Esophagus mucosa (tissue), 1 donor: ENCODE measurements at places on chromosomes 12 and 14. TPM values are rescaled to one million over a fixed set of nuclear protein-coding genes. Genes with fewer than 3 reads are reported as not detected.

Gene CLEC4D
- 0.24 TPM for total RNA-seq

DNA sequence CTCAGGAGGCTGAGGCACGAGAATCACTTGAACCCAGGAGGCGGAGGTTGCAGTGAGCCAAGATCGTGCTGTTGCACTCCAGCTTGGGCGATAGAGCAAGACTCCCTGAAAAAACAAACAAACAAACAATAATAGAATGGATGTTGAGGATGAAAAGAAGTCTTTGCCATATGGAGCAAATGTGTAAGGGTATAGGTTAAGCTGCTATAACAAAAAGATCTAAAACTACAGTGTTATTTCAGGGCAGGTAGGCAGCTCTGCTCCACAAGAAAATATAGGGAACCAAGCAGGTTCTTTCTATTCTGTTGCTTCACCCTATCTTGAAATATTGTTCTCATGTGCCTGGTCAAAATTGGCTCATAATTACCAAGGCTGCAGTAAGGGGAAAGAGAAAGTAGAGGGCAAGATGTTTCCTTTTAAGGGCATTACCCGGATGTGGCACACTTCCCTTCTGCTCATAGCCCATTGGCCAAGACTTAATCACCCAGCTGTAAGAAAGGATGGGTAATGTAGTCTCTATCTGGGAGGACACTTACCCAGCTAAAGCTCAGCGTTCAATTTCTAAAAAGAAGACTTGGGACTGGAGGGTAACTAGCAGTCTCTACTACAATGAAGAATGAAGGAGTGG lies 23.5 kb downstream of the SDSL start:
- ATAC-seq = peak; percentile 18

GRCh38 chr12:38367506-38367905 lies 50.9 kb downstream of the ALG10B start:
- no peak for ATAC-seq

DNA sequence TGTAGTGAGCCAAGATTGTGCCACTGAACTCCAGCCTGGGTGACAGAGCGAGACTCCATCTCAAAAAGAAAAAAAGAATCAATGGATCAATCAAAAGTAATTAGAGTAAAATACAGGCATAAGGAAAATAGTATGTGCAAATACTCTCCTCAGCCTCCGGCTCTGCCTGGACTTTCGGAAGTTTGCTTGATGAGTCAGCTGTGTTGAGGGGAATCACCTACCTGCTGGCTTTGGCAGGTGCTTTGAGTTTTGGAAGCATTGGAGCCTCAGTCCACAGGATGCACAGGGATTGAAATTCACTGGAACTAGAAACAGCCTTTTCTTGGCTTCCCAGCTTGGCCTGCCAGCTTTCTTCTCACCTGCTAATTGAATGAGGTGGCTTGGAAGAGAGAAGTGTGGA lies 268.2 kb downstream of the PCNX1 start:
- peak; percentile 87 for ATAC-seq

GRCh38 chr14:28756269-28756883 lies 10.2 kb upstream of the FOXG1 start:
- no peak for ATAC-seq

Gene GLT1D1
- total RNA-seq = 0.64 TPM

DNA sequence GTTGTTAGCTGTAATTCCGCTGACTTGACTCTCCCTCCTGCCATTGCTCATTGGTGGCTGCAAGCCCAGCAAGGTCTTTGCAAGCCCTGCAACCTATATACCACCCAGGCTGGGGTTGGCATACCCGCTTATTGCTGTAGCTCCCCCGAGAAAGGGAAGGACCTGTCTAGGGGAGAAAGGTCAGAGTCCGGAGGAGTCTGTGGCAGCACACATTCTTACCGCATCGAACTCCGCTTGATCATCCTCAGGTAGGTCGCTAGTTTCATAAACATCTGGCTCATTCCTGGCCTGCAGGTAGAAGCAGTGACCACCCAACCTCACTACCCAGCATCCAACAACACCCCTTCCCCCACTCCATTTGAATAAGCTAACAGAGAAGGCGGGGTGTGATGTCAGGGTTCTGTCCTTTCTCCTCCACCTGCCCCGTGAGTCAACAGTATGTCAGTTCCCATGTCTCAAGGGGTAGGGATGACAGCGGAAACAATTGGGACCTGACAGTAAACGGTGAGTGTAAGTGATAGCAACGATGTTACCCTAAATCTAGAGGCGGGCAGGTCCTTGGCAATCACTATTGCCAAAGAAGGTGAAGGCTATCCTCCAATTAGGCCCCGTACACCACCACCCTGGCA lies 1.1 kb downstream of the DCTN2 start:
- ATAC-seq = peak; percentile 53

GRCh38 chr12:45289245-45290215 lies 73.6 kb downstream of the ANO6 start:
- no peak for ATAC-seq

DNA sequence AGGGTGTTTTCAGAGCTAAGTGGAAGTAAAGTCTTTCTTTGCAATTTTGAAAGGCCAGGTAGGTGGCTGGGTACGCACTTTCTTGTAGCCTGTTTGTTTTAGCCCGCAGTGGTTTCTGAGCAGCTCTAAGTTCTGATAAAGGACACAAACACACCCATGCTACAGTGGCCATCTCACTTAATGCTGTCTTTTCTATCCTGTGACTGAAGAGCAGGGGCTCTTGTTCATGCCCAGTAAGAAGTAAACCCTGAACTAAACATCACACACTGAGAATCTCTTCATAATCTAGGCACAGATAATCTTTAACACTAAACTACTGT lies 427.2 kb downstream of the RAD51B start:
- no peak for ATAC-seq

DNA sequence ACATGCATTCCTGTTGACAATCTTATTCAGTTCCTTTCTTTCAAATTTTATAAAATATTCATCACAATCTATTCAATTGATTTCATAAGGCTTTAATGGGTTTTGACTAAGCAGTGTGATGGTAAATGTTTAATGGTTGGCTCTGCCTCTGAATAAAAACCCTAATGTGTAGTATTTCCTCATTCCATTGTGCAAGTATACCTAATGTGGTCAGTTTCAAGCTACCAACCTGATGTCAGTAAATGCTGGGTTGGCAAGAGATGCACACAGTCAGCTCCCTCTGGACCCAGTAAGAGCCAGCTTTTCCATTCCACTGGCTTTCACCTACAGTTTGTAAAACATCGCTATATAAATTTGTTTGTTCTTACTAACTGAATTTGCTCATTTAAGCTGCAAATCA lies 53.9 kb downstream of the METTL25 start:
- ATAC-seq = no peak

Gene SYNDIG1L
- total RNA-seq = not detected

Gene NYNRIN
- total RNA-seq = 6.1 TPM

Gene ZDHHC22
- total RNA-seq = not detected

GRCh38 chr14:77436042-77436441 lies 12.7 kb upstream of the NOXRED1 start:
- ATAC-seq = no peak

Gene PPP1R3E
- total RNA-seq = 5.1 TPM

GRCh38 chr14:90491911-90492531 lies 95.2 kb downstream of the CALM1 start:
- ATAC-seq = no peak

GRCh38 chr12:101878243-101878821 lies 952 bp downstream of the DRAM1 start:
- ATAC-seq = no peak

DNA sequence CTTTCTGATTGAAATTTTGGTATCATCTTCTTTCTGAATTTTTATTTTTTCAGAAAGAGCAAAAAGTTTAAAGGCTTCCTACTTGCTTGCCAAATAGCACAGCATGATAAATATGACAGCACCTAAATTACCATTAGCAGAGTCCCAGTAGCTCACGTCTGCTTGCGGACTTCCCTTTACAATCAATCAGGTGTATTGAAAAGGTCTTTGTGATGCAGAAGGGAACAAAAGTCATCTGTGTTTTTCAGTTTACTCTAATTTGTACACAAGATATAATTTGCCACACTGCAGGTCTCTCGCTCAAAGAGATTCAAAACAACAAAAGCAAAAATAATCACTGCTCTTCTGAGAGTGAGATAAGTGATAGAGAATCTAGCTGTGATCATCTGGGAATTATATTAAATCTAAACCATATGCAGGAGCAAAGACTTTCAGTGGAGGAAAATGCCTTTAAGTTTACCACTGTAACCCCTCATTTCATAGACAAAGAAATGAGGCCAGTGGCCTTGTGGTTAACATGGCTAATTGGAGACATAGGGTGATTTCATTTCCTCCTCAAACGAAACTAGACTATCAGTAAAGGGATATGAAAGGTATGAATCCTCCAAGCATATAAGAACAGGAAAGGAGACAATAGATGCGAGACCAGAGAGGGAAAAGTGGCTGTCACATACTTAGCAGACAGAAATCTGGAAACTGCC lies 240.8 kb upstream of the TMPO start:
- ATAC-seq = no peak

DNA sequence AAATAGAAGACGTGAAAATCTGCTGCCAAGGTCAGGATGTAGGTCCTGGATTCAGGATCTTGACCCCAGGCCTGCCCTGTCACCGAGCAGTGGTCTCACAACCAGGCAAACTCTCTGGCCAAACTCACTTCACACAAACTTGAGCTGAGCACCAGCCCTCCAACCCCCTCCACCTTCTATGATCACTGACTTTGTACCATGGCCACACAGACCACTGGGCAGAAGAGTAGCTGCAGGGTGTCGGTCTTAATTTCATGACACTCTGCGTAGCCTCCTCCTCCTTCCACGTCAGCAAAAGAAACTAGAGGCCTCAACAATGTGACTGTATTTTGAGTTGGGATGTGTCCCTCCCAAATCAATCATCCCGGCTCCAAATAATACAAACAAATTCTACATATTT lies 7.2 kb upstream of the TBX3 start:
- no peak for ATAC-seq

Gene BMP4
- 2.0 TPM for total RNA-seq

- no peak for ATAC-seq
Observed at GRCh38 chr12:7131502-7131866, 1.3 kb downstream of the CLSTN3 start.

Gene KCNA5
- total RNA-seq = not detected

GRCh38 chr12:4915752-4916151 lies 6.0 kb downstream of the KCNA1 start:
- no peak for ATAC-seq

DNA sequence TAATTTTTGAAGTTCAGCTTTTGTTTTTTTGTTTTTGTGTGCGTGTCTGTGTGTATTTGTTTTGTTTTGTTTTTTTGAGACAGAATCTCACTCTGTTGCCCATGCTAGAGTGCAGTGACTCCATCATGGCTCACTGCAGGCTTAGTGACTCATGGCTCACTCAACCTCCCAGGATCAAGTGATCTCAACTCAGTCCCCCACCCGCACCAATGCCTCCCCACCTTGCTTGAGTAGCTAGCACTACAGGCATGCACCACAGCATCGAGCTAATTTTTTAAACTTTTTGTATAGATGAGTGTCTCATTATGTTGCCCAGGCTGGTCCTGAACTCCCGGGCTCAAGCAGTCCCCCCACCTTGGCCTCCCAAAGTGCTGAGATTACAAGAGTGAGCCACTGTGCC lies 981.4 kb downstream of the BCL11B start:
- peak; percentile 84 for ATAC-seq

Gene GDF3
- total RNA-seq = not detected

Gene CAPZA3
- total RNA-seq = not detected

Gene IKZF4
- total RNA-seq = 4.3 TPM

- peak; percentile 56 for ATAC-seq
Observed at GRCh38 chr12:121494093-121494787, 86.6 kb downstream of the KDM2B start.

GRCh38 chr12:93980711-93981110 lies 167.7 kb upstream of the PLXNC1 start:
- ATAC-seq = no peak

Gene BLOC1S1
- total RNA-seq = 109 TPM

DNA sequence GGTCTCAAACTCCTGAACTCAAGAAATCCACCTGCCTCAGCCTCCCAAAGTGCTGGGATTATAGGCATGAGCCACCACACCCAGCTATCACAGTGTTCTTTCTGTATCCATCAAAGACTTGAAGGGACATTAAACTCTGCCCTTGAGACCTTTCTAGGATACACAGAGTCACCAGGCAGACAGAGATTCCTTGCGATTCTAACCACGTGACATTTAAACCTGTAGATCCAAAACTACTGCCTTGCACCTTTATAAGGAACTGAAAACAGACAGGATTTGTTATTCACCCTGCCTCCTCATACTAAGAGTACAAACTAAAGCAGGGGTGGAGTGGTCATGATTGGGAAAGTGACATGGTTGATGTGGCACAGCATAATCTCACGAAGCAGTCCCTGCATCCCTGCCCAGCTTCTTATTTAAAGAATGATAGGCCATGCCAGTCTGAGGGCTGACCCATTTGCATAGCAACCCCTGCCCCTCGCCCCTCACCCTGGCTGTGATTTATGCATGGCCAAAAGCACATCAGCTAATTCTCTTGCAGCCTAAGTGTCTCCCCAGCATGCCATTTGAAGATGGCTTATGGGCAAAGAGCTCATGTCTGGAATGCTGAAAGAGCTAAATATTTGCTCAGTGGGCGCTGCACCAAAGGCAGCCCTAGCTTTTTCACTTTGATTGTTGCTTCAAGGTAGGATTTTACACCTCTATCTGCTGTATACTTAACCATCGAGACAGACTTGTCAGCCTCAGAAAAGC lies 43.2 kb upstream of the MYBPC1 start:
- no peak for ATAC-seq

DNA sequence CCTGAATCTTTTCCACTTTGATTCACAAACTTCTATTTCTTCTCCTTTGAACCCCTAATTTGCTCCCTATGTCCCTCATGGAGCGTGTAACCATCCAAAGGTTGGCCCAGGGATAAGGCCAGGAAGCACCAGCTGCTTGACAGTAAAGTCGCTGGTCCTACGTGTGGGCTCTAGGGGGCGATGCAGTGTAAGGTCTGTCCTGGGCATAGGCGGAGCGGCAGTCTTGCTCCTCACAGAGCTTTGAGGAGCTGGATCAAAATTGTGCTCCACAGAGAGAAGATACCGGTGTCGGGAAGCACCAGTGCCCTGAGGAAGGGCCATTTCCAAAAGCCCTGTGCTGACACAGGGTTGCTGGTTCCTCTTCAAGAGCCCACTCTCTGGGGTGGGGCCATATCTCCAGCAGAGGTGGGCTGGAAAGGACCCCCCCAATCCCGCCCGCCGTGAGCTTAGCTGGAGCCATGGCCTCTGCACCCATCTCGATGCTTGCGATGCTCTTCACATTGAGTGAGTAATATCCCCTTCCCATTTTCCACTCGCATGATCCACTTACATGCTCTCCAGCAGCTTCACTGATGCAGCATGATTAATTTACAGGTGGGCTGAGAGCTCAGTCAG lies 49.9 kb upstream of the OR4E1 start:
- no peak for ATAC-seq

DNA sequence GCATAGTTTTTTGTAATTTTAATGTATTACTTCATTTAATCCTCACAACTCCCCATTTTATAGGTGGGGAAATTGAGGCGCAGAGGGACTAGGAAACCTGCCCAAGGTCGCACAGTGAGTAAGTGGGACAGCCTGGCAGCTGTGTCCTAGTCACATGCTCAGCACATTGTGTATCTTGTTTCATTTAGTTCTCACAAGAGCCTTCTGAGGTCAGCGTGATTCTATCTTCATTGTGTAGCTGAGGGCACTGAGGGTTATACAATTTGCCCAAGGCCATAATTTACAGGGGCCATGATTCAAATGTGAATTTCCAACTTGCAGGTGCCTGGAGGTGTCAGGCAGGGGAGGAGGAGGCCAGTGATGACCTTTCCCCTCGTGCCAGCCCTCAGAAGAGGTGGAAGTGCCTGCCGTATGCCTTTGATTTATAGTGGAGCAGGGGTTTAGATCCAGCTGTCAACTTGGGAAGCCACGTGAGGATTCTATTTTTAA lies 30.3 kb upstream of the SMOC1 start:
- ATAC-seq = no peak
